Glomerular endothelial cell (primary cell): ENCODE measurements at places on chromosomes 2 and 18.

GRCh38 chr2:219029829-219030165 lies 11.5 kb downstream of the CFAP65 start:
- peak; percentile 23 for DNase-seq

DNA sequence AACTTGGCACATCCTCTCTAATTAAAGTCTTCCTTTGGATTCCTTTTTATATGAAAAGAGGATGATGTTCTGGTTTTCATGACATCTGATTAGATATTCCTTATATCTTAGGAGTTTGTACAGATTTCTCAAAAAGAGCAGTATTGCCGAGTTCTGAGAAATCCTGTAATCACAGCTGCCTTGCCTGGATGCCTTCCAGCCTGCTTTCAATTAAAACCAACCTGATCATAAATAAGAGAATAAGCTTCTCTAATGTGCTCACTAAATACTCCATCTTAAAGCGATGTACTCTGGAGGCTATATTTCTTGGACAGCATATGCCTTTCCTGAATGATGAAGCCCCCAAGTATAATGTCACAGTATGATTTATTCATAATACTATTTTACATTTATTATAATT lies 1203.8 kb upstream of the PIK3C3 start:
- no peak for DNase-seq

- no peak for DNase-seq
Observed at GRCh38 chr2:45839508-45840251, 188.2 kb downstream of the PRKCE start.

DNA sequence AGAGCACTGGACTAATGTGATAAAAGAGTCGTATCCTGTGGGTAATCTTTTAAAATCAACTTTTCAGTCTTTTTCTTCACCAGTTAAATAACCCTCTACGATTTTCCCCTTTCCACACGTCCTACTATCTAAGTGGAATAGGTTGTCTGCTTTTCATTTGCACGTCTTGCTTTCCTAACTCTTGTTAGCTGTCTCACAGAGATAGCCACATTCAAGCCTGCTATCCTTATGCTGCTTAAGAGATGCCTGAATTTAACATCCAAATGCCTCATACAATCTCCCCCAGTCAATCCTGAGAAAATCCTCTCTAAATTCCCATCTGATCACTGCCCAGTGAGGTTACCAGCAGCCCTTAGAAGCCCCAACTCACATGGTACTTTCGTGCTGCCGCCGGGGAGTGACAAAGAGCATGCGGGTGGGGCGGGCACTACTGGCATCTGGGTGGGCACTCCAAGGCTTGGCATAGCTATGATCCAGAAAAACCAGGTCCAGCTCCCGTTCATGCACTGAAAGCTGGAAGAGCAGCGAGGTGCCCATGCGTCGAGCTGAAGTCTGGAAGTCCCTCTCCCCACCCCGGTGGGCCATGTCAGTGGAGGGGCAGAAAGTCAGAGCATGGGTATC lies 1.5 kb downstream of the KANSL3 start:
- no peak for DNase-seq

DNA sequence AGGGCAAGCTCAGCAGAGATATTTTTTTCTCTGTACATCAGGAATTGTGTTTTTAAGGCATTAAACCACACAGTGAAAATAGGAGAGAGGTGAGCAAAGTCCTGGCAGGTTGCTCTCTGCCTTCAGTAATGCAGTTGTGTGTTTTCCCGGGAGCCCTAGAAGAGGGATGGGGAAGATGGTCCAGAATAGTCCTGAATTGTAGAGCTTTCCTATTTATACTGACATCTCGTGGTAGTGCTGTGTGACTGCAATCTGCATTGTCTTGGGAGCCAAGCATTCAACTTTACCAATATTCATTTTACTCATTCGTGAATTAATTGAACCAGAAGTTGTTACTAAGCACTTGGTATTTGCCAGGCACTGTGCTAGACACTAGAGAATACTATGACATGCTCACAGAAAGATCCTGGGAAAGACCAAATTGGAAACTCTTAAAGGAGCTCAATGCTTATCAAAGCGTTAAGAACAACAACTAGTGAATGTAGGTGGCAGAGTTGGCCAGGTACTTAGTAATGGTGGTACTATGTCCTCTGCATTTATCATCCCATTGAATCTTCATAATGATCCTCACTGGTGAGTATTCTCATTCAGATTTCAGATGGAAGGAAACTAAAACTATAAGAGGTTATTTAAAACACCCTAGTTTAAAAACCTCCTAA lies 214.6 kb downstream of the TRIB2 start:
- DNase-seq, result peak; percentile 23

- no peak for DNase-seq
Observed at GRCh38 chr2:69933839-69934613, 19.1 kb downstream of the MXD1 start.

DNA sequence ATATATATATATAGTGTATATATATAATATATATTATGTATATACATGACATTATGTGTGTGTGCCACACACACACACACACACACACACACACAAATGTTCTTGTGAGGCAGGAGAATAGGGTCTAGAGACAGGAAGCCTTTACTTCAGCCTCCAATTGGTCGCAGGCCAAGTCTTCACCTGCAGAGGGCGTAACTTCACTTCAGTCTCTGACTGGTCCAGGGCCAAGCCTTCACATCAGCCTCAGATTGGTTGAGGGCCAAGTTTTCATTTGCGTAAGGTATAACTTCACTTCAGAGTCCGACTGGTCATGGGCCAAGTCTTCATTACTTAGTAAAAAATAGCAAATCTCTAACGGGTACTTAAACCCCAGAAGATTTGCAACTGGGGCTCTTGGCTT lies 13.2 kb upstream of the SS18 start:
- no peak for DNase-seq
